GM12892 (cell line): ENCODE measurements at places on chromosomes 5 and 9.

- DNase-seq, result no peak
Measured at GRCh38 chr9:91419222-91420191, 4.1 kb downstream of the NFIL3 start.

DNA sequence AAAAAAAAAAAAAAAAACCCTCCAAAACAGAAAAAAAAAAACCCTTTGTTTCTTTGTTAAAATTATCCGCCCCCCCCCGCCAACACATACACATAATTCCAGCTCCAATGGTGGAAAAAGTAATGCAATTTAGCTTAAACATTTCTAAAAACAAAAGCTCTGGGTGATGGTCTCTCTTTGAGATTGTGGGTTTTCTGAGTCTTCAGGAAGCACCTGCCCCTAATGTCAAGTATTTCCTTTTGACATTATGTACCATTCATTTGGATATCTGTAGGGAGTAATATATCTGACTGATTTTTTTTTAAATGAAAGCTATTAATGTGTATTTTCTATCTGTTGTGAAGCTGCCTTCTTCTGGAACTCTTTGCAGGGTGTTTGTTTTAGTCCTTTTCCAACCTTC lies 389.7 kb downstream of the TAF11L14 start:
- DNase-seq, result no peak

GRCh38 chr5:141778206-141778605 lies 96.2 kb upstream of the ARAP3 start:
- DNase-seq, result no peak

DNA sequence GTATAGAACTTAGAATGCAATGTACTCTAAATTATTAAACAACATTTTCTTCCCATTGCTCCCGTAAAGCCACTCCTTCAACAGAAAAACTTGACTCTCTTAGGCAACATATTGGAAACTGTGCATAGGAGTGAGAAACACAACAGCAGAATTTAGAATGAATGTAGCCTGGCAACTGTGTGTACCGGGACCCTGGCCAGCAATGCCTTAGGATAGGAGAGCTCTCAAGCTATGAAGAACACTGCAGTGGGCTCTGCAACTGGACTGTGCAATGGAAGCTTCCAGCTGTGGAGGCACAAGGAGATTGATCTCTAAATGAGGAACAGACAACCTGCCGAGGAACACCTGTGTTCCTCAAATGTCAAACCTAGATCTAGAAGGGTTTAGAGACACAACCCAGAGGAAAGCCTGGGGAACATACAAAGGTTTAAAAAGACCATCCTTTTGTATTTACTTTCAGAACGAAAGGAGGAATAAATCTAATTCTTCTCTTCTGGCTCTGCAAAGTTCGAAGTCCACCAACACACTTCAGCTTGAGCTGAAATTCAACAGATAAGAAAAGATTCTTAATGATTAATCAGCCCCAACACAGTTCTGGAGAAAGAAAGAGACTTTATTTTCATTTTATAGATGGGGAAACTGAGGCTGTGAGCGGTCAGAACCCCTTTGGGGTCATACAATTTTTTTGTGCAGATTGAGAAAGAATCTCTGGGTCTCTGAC lies 51.5 kb upstream of the ARL15 start:
- no peak for DNase-seq
